ENCODE measurements at places on chromosomes 6 and 20.
A peak's percentile ranks its signal among the peaks of the same experiment; 100 is the strongest.

DNA sequence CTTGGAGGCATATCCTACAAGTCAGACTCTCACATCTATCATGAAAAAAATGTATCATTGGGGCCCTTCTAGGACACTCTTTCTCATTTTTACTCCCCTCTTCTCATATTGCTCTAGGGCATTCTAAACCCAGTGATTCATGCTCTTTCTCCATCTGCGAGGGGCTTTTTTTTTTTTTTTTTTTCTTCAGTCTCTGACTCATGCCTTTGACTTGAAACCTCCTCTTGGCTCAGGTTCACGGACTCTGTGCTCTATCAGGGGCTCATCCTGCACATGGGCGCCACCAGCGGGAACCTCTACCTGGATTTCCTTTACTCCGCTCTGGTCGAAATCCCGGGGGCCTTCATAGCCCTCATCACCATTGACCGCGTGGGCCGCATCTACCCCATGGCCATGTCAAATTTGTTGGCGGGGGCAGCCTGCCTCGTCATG lies 17.8 kb downstream of the SLC22A1 start:
- DNase-seq: no peak

DNA sequence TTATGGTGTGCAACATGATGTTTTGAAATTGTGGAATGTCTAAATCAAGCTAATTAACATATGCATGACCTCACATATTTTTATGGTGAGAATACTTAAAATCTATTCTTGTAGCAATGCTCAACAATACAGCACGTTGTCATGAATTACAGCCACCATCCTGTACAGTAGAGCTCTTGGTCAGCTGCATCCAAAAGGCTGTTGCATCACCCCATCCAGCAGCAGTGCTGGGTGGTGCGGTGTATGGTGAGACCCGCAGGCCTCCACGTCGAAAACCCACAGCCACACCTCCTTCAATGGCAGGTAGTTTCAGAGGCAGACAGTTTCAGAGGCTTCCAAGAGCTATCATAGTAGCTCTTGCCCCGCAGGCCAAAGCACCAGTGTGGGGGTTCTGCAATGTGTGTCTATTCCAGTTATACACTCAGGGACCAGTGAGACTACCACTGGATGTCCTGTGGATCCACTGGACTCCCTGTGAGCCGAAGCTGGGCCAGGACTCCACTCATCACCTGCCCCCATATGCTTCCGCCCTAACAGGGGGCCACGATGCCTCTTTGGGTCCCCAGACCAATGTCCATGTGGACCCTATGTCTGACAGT lies 23.4 kb downstream of the PACSIN1 start:
- no peak for DNase-seq

DNA sequence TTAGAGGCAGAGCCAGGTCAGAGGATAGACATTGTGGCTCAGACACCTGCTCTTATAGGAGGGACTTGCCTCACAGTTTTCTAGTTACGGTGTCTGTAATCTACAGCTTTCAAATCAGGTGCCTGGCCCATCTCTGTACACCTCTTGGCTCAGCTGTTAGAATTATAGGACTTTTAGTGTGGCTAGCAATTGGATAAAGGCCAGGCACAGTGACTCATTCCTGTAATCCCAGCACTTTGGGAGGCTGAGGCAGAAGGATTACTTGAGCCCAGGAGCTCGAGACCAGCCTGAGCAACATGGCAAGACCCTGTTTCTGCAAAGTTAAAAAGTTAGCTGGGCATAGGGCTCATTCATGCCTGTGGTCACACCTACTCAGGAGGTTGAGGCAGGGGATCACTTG lies 20.0 kb downstream of the BRPF3 start:
- DNase-seq: no peak

GRCh38 chr6:19602434-19603013 lies 234.6 kb upstream of the ID4 start:
- DNase-seq: no peak

GRCh38 chr6:116883005-116883404 lies 6.0 kb downstream of the RFX6 start:
- DNase-seq: no peak

DNA sequence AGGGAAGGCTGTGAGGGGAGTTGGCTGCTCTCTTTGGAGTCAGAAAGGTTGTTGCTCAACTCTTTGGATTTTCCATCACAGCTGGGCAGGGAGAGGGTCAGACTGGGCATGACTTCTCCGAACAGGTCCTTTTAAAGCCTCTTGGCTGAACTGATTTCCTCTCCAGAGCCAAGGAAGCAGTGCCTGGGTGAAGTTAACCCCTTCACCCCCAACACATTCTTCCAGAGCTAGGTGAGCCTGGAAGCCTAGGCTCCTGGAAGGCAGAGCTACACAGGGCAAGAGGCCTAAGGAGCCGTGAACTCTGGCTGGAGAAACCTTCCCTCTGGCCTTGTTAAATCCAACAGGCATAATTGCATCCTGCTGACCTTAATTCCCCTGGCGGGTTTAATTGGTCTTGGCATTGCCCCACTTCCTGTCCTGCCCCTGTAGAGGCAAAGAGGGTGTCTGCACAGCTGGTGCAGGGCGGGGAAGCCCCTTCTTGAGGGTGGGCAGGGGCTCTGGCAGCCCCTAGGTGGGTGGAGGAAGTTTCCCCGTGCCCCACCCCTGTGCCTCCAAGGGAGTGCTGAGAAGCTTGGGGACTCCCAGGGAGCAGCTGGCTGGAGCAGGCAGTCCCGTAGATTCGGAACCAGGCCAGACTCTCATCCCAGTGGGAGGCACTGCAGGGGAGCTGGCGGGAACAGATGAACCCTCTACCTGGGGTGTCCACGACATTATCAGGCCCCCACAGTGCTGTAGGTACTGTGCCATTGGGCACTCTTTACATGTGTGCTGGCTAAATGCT lies 3.6 kb upstream of the MYLK2 start:
- DNase-seq: peak; percentile 4

- DNase-seq: no peak
These were observed 67.9 kb upstream of the MAP7 start for GRCh38 chr6:136618086-136618485.

GRCh38 chr20:10074513-10074912 lies 39.7 kb downstream of the ANKEF1 start:
- no peak for DNase-seq

DNA sequence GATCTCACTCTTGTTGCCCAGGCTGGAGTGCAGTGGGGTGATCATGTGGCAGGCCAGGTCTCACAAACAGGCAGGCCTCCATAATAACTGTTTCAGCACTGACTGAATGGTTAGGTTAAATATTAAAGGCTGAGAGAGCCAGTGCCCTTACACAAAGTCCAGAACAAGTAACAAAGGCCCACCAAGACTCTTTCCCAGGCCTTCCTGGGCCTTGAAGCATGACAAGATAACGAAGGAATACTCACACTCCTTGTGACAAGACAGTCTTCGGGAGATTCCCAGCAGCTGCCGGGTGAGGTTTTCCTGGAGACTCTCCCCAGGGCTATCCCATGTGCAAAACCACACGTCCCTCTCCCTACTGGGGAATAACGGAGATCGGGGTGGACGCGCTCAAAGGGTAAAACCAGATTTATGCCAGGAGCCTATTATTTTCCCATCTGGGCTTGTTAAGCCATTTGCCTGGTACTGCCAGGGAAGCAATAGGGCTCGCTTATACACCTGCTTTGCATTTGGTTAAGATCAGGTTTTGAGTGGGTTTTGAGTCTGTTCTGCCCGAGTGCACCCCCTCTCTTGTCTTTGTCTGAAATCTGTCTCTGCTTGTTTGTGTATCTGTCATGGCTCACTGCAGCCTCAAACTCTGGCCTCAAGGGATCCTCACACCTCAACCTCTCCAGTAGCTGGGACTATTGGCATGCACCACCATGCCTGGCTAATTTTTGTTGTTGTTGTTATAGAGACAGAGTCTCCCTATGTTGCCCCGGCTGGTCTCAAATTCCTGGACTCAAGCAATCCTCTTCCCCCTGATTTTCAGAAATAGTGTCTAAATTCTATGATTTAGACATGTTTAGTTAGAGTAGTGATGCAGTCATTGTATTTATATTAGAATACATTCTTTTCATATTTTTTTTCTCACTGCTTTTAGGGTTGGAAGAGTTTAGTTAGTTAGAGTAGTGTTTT lies 1.4 kb upstream of the ENPP3 start:
- DNase-seq: no peak

GRCh38 chr6:84772428-84773132 lies 8.2 kb upstream of the TBX18 start:
- DNase-seq: no peak

All from GM20000 (cell line).